ENCODE measurements at places on chromosomes 2 and 18.
A peak's percentile ranks its signal among the peaks of the same experiment; 100 is the strongest.

GRCh38 chr2:108165729-108166128 lies 74.0 kb upstream of the SULT1C3 start:
- DNase-seq: no peak

- DNase-seq: no peak
Measured at GRCh38 chr2:17536416-17536815, 4.1 kb upstream of the VSNL1 start.

DNA sequence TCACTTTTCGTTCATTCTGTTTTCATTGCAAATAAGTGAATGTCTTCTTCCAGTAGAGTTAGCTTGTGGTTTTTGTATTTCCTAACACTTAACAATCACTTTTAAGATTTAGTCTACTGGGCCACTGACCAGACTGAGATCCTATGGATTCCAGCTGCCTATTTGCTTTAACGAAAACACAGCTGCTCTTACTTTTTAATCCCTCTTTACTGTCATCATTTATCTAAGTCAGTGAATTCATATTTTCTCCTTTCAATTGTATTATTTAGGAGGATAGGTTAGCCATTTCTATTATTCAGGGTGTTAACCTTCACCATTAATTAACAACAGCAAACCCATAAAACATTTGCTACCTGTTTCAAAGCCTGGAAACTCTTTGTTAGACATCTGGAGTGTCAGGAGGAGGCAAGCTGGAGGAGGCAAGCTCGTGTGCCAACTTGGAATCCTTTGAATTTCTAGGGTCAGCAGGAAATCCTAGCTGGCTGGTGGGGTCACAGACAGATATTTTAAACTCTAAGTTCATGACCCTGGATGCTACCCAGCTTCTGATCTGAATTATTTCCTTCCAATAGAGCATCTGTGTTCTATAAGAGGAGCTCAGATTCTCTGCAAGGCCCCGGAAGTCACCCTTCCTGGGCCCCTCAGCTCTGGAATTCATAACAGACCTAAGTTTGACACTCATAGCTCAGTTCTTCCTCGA lies 385.3 kb downstream of the RBM43 start:
- peak; percentile 73 for DNase-seq

DNA sequence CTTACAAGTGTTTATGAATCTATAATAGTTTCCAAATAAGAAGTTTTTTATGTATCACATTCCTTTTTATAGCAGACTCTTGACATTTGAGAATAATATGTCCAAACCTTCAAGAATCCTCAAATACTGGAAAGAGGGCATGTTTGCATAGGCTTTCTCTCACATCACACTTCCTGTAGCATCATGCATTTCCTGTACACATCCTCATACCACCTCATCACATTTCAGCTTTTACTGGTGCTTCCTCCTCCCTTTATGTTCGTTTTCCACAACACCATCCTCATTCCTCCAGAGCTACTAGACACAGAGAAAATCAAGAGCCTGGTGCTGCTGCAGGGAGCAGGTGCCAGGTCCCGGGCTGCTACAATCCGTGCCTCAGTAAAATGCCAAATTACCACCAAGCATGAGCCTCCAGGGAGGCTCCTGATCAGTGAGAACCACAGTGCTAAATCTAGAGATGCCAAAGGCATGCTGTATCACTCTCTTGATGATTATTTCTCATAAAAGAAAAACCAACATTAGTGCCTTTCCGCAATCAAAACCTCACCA lies 137.7 kb upstream of the CYP1B1 start:
- DNase-seq: no peak

DNA sequence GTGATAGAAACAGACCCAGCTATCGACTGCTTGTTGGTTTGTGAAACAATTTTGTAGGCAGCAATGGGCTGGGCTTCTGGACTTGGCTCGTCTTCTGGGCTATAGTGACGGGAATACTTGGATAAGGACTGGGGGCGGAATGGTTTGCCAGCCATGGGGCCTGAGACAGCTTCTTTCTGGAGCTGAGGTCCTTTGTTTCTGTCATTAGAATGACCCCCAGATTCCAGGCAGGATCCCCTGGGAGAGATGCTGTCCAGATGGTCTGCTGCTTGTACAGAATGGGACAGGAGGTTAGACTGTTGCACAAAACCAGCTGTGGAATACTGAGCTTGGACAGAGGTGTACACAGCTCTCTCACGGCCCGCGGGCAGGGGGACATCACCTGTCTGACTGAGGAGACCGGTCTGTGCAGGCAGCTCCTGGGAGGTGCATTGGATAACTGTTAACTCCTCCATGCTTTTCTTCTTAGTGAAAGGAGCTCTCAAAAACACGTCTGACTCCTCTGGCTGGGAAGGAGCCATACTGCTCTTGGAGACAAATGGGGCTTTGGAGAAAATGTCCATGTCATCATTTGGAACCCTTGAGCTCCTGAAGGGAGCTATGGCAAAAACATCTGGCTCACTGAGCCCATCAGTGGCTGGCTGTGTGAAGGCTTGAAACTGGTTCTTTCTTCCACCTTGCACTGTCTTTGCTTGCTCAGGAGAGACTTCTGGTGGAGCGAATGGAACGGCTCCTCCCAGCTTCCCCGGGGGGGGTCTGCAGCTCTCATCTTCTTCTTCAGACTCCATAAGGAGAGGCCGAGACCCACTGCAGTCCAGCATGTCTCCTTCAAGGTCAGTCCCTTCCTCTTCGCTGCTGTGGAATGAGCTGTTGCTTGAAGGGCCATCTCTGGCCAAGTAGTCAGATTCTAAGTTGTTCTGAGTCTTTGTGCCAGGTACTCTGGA lies 28.6 kb upstream of the NFU1 start:
- no peak for DNase-seq

GRCh38 chr2:23803965-23804542 lies 122.9 kb downstream of the ATAD2B start:
- DNase-seq: peak; percentile 72

- peak; percentile 55 for DNase-seq
Measured at GRCh38 chr2:203328760-203329540, 756 bp downstream of the ABI2 start.

GRCh38 chr18:4658804-4659203 lies 203.7 kb upstream of the DLGAP1 start:
- no peak for DNase-seq
